Fibroblast of skin of scalp (primary cell): ENCODE measurements at places on chromosomes 6 and 20.
A peak's percentile ranks its signal among the peaks of the same experiment; 100 is the strongest.

GRCh38 chr6:133159255-133159795 is 81.8 kb upstream of the EYA4 start:
- no peak for DNase-seq

GRCh38 chr6:37882292-37882691 is 62.8 kb downstream of the ZFAND3 start:
- peak; percentile 24 for DNase-seq

GRCh38 chr20:20521736-20522135 is 153.8 kb downstream of the INSM1 start:
- no peak for DNase-seq

- DNase-seq, result no peak
Measured at GRCh38 chr6:154367839-154368695, 11.5 kb upstream of the IPCEF1 start.

- DNase-seq, result no peak
Measured at GRCh38 chr6:134114918-134115714, 62.7 kb upstream of the SLC2A12 start.

GRCh38 chr6:22045261-22045912 is 251.4 kb downstream of the PRL start:
- DNase-seq, result no peak

DNA sequence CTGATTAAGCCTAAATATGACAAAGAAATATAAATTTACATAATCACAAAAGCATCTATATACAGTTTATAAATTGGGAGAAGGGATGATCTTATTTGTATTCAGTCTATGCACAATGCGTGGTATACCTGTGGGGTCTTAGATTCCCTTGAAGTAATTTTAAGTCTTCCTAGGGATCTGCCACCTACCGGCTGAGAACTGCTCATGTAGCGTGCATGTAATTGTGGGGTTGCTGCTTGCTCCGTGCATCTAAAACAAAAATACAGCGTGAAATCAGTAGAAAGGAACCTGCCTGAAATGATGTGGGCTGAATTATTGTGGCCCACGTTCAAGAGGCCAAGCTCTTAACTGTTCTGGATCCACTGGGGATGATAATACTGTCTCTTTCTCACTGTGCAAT is 187.3 kb downstream of the MBOAT1 start:
- no peak for DNase-seq

- peak; percentile 69 for DNase-seq
Measured at GRCh38 chr6:169289619-169290339, 36.1 kb upstream of the THBS2 start.

DNA sequence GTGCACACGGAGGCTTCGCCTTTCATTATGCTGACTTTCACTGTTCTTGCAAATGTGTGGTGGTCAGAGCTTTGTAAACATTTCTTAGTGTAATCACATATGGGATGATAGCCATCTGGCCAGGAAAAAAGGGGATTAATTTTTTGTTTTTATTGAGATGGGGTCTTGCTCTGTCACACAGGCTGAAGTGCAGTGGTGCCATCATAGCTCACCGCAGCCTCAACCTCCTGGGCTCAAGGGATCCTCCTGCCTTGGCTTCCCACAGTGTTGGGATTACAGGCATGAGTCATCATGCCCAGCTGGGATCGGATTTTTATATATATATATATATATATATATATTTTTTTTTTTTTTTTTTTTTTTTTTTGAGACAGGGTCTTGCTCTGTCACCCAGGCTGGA is 11.0 kb upstream of the TIAM2 start:
- peak; percentile 59 for DNase-seq

- no peak for DNase-seq
Measured at GRCh38 chr6:40253420-40253819, 319.2 kb upstream of the MOCS1 start.

GRCh38 chr6:170439366-170440361 is 113.4 kb downstream of the PSMB1 start:
- peak; percentile 8 for DNase-seq

DNA sequence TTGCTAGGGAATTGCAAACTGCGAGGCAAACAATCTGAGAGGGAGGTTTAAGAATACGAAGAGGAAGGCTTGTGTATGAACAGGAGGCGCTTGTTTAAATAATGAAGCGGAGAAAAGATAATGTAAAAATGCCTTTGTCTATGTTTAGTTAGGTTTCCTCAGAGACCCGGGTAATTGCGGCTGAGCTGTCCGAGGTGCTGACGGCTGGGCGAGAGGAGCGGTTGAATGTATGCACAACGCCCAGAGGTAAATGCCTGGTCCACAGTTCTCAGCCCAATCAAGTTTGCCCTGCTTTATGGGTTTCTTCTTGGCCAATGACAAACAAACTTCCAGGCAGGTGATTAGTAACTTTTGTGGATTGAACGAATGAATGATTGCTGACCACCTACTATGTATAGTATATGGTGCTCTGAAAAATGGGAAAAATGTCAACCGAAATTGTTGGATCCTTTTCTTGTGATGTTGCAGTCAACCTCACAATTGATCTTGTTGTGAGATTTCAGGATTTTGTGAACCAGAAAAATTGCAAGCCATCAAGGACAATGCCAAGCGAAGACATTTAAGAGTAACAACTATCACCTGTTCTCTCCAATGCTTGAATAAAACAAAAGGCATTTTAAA is 38.3 kb upstream of the SLC32A1 start:
- peak; percentile 54 for DNase-seq

DNA sequence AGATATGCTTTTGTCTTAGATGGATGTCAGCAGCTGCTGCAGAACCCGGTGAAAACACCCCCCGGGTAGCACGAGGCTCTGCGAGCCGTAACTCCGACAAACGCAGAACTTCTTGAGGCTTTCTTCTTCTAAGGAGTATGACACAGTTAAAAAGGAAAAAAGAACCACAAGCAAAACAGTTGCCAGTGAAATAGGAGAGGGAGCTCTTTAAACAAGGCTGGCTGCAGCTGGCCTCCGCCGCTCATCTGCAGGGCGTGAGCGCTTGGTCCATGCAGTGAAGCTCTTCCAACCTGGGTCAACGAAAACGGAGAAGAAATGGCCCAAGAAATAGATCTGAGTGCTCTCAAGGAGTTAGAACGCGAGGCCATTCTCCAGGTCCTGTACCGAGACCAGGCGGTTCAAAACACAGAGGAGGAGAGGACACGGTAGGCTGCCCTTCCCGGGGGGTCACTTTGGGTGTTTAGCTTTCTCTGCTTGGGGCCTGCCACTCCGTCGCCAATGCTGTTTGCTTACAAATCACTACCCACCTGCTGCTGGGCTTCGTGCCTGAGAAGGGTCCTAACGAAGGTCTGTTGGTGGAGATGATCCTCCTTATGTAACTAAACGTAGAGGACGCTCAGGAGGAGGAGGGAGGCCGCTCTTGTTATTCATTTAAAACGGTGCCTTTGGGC is 13.2 kb downstream of the SYTL3 start:
- no peak for DNase-seq

- no peak for DNase-seq
Measured at GRCh38 chr6:154500769-154501577, 9.5 kb downstream of the CNKSR3 start.

- DNase-seq, result no peak
Measured at GRCh38 chr6:39593646-39594045, 131.6 kb downstream of the KIF6 start.

- DNase-seq, result peak; percentile 95
Measured at GRCh38 chr20:362271-363254, 15.7 kb downstream of the NRSN2 start.

DNA sequence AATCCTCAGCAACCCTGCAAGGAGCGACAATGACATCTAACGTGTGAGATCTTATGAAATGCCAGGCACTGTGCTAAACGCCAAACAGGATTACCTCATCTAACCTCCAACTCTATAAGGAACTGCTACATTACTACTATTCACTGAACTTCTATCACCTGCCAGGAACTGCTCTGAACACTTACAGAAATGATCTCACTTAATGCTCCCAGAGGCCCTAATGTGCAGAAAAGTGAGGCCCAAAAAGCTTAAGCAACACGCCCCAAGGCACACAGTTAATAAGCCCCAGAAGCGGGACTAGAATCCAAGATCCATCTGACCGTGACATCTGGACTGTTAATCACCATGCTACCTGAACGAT is 28.5 kb downstream of the TRAM2 start:
- no peak for DNase-seq

DNA sequence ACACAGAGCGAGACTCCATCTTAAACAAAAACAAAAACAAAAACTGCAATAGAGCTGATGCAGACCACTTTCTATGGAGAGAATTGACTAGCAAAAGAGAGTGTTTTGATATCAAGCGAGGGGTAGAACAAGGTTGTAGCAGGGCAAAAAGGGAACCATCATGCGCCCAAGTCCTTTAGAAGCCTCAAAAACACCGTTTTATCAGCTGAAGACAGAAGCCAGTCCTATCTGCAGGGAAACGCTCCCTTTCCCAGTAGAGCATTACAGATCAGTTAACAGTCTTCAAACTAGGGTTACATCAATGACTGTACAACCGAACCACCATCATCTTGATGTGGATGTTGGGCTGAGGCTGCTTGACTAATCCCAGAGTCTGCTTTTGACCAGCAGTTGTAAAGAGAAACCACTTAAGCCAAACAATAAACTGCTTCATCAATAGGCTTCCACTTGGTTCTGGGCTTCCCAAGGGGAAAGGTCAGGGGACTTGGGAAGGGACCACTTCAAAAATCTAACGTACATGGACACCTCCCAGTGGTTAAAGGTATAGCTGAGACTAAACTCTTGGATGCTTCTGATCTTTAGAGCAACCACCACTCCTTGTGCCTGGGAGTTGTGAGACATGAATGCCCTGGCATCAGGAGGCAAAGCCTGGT is 59.6 kb upstream of the SPDEF start:
- DNase-seq, result no peak

- peak; percentile 34 for DNase-seq
Measured at GRCh38 chr20:3239026-3239866, at the start of gene SLC4A11. Gene SLC4A11, minus strand, starts transcription at chr20:3239190. Its CDS starts 53 bp downstream, at chr20:3239137.

DNA sequence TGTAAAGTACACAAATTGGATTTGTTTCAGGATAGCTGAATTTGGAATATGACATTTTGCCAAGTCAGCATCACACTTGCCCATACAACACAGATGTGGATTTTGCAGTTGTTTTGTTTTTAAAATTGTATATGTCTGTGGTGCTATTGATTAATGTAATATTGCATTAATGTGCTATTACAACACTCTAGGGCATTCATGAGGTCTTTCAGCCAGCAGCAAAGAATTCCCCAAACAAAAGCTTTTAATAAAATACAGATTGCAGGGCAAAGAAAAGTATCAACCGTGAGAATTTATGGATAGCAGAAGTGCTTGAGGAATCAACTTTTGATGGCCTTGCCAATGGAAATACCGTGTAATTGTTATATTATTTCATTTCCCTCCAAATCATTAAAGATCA is 144.9 kb downstream of the AIG1 start:
- no peak for DNase-seq

DNA sequence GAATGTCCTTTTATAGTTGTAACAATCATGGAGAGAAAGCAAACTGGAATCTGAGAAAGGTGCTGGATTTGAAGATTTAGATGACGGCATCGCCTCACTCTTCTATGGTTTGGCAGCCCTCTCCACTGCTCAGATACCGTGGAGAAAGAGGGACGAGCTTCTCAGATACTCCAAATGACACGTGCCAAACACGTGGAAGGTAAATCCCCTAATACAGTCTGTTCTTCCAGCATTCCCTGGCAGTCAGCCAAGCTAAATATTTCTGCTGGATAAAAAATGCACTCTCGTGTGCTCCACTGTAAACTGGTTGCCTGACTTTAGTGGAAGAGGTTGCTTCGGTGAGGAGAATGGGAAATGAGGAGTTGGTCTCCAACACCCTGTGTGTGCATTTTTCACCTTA is 16.7 kb upstream of the PRDM1 start:
- peak; percentile 87 for DNase-seq

DNA sequence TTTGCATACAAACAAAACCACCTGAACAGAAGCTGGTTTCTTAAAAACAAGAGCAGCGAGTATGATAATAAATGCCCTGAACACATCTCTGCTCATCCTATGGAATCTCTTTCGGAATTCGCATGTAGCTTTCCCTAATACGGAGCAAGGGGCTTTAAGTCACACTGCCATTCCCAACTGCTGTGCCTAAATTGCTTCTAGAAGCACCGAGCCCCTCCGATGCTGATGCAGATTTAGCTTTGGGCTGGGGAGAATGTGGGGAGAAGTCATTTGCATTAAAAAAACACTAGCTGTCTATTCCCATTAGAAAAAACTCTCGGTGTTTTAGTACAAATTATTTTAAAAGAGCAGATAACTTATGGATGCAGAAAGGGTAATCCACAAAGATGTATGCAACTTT is 76.9 kb downstream of the CD83 start:
- no peak for DNase-seq

DNA sequence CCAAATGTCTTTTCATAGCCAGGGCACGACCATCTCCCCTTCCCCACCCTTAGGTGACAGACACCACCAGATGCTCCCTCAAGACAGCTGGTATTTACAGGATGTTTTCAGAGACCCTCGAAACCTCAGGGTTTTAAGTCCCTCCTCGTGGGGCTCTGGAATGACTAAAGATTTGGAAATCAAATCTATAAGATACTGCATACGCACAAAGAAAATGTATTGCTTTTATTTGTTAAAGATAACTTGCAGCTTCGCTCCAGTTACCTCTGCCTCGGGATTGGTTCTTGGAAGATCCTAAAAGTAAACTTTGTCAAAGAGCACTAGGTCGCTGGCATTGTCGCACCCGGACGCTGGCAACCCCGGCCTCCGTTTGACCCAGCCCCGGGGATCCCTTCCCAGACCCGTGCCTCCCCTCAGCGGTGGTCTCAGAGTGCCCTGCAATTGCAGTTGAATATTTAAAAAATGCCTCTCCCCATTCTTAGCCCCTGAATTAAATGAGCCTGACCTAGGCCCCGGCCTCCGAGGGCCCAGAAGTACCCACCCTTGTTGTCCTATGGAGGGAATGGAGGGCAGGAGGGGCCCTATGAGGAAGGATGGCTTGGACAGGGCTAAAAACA is 7.1 kb downstream of the PAX1 start:
- DNase-seq, result no peak

DNA sequence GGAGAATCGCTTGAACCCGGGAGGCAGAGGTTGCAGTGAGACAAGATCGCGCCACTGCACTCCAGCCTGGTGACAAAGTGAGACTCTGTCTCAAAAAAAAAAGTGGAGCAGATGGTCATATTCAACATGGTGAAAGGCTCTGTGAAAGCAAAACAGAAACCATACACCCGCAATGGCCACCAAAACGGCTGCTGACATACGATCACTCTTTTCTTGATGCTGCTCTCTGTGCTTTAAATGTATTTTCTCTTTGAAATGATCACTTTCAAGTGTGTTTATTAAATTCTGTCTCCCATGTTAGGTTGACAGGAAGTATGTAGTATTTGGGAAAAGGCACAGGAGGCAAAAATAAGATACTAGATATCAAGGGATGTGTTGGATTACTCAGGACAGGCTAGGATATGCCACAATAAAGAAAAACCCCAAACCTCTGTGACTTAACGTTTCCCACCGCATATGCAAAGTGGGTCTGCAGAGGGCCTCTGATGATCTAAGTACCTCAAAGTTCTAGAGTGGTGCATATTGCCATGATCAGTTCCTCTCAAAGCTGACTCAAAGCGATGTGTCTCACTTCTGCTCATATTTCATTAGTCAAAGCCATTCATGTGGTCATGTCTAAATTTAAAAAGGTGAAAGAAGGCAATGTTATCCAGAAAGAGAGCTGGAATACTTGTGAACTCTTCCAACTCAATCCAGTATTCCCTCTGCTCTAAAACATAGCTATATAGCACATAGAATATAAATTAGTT is 155.1 kb upstream of the SOX4 start:
- no peak for DNase-seq

GRCh38 chr20:57076152-57076652 is 190.2 kb downstream of the BMP7 start:
- DNase-seq, result peak; percentile 77

- DNase-seq, result no peak
Measured at GRCh38 chr6:165668951-165669350, 5.9 kb upstream of the PDE10A start.
